ENCODE measurements at places on chromosomes 4 and X.
A peak's percentile ranks its signal among the peaks of the same experiment; 100 is the strongest.

DNA sequence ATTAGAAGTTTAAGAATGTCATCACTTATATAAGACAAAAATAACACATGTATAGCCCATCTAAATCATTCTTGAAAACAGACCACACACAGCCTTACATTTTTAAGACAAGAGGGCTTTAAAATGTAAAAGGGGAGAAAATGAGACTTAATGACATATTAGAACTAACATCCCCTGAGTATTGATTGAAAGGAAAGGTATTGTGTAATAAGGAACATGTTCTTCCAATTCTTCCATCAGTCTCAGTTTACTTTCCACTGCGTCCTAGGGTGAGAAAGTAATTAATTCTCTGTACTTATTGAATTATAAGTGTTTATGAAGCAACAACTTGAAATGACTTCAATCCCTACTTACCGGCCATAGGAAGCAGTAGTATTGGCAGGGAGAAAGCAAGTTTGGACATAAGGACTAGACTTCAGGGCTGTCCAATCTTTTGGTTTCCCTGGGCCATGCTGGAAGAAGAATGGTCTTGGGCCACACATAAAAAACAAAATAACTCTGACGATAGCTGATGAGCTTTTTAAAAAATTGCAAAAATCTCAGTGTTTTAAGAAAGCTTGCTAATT is 202.7 kb upstream of the SPRY1 start:
- no peak for DNase-seq

DNA sequence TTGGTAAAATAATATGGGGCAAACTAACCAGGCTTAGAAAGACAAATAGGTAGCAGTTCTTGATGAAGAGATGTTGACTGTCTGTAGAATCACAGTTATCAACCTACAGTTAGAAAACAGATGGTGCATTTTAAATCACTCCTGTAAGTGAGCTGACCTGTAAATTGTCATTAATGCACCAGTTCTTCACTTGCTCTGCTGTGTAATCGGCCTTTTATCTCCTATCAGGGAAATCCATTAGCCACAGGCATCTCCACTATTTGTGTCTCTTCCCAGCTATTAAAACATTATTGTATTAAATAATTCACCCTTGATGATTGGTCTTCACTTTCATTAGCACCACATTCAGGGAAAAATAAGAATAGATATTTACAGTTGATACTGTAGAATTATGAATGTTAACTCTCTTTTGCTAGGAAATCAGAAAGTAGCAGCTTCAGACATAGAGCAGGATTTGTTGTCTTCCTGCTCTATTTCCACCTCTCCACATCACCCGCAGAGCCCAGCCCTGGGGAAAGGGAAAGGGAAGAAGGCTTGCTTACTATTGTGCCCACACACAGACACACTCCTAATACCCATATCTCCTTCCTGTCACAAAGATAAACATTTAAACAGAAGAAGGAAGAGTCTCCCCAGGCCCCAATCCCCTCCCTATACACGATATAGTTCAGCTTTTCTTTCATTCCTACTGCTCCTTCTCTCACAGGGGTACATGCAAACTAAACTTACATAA is 97.1 kb downstream of the REELD1 start:
- no peak for DNase-seq

DNA sequence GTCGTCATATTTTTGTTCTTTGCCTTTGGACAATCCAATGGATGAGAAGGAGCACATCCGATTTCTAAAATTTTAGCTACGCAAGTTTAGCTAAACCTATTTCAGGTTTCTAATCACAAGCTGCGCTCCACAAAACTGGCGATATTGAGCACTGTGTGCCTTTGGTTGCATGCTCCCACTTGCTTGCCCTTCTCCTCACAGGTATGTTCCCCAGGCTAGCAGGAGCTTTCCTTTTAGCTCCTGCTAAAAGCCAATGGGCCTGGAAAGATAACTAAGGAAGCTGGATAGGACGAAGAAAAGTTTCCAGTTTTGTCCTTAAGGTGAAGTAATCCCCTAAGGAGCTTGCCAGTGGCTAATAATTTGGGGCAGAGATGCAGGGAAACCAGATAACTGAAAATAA is 975.2 kb downstream of the FSTL5 start:
- DNase-seq, result no peak

DNA sequence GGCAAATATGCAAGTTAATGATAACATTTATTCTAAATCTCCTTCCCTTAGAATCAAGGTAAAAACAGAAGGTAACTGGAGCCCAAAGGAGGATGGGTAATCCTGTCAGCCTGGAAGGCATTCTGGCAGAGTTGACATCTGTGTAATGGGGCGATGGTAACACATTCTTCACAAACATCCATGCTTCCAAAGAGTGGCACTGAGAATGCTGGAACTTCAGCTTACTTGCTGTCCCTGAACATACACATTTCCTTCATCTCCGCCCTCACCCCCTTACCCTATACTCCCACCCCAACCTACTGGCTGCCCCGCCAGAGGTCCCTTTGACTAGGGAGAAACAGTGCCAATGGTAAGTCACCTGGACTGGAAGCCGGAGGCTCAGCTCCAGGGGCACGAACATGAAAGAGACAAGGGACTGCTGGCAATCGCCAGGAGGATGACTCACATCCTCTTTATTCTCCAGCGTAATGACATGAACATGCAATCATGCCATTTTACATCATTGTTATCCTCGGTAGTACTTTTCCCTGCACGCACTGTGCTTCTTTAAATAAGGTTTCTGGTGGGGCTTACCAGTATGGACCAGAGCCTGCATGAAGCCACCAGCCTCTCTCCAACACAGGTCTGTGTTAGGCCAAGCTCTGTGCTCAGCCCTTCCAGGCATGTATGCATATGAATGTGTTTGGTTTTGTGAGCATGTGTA is 694.2 kb upstream of the TENM3 start:
- no peak for DNase-seq

GRCh38 chr4:103754844-103755243 is 35.1 kb upstream of the TACR3 start:
- no peak for DNase-seq

DNA sequence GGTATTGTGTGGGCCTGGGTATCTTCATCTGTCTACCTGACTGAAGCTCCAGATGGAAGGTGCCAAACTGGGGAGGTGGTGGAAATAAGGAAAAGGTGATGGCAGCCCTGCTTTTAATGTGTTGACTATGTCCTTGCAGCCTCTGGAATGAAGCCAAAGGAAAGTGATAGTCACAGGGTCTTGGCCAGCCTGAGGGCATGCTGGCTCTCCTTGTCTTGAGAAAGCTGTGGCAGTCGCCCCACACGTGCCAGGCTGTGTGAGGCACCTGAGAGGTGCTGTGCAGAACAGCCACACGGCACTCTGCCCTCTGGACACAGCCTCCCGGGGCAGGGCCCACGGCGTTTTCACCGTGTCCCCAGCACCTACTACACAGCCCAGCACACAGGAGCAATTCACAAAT is 77.6 kb downstream of the NAT8L start:
- no peak for DNase-seq

GRCh38 chr4:177802661-177803060 is 360.4 kb upstream of the AGA start:
- DNase-seq, result no peak

GRCh38 chr4:7352486-7352885 is 82.2 kb downstream of the PSAPL1 start:
- DNase-seq, result no peak

- DNase-seq, result no peak
Measured at GRCh38 chrX:12895866-12896265, 10.6 kb upstream of the TLR8 start.

DNA sequence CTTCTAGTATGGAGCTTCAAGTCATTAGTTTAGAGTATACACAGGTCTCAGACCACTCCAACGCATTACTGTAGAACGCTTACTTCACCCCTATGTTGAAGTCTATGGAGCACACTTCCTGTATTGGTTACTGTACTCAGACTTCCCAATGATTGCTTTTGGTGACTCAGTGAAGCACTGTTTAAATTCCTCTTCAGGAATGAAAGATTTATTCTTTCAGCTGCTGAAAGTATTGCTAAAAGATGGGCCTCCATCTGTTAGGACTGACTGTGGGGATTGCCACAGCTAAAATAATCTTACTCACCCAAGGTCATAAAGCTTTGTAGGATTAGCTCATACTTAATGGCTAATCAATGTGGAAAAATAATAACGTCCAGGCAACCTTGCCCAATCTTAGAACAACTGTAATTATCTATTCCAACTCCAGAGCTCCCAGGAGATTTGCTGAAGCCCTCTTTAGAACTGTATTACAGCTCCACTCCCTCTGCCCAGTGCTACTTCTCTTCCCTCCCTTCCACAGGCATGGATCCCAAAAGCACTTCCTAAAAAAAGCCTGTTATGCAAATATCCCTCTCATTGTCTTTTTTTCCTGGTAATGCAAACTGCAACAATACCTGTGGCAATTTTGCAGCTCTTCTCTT is 281.9 kb upstream of the HS3ST1 start:
- DNase-seq, result no peak

DNA sequence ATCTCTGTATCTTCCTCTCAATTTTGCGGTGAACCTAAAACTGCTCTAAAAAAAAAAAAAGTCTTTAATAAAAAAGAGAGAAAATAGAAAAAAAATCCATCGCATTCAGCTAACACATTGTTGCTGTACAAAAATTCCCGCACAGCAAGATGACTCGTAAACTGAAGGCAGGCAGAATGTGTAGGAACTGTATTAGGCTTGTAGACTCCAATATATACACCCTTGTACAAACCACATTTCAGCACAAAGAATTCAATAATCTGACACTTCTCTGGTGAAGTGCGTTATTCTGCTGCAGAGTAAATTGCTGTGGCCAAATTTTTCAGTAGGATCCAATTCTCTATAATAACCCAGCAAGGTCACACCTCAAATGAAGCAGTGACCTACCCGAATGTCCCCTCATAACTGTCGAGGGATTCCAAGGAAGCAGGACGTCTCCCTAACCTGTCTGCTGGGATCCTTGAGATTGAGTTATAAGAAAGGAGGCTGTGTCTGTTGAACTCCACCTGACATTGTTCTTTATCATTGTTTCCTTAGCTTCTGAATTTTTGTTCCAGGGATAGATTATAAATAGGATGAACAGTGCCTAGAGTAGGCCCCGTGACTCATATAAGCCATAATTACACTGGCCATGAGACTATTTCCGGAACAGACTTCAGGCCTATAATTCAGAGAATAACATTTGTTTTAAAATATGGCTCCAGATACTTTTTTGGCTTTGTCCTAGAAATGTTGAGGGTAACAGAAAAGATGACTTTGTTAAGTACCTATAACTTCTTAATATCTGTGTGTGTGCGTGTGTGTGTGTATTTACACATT is 348.3 kb downstream of the PCDH7 start:
- DNase-seq, result no peak

GRCh38 chr4:151324124-151324751 is 1.2 kb downstream of the SH3D19 start:
- DNase-seq, result no peak

GRCh38 chr4:90536408-90536807 is 409.2 kb downstream of the CCSER1 start:
- no peak for DNase-seq

DNA sequence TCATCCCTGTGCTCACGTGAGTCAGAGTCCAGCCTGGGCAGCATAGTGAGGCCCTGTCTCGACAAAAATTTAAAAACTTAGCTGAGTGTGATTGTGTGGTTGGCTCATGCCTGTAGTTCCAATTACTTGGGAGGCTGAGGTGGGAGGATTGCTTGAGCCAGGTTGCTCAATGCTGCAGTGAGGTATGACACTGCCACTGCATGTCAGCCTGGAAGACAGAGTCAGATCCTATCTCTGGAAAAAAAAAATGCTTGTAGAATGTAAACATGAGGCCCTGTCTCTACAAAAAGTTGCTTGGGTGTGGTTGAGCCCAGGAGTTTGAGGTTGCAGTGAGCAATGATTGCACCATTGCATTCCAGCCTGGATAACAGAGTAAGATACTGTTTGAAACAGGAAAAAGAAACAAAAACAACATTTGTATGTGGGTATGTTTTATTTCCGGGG is 11.3 kb upstream of the YTHDC1 start:
- no peak for DNase-seq

DNA sequence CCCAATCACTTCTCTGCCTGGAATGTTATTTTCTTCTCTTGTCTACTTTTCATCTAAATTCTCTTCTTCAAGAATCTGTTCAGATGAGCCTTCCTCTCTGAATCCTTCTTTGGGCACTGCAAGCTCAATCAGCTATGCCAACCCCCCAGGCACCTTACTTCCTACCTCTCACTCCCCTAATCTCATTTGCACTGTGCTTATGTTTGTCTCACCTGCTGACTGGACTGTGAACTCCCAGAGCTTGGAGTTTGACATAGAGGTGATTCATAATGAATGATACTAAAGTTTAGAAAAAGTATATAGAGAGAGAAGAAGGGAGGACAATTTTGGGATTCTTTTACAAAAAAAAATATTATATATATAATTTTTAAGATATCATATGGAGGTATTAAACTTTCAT is 36.3 kb downstream of the ANXA10 start:
- no peak for DNase-seq

DNA sequence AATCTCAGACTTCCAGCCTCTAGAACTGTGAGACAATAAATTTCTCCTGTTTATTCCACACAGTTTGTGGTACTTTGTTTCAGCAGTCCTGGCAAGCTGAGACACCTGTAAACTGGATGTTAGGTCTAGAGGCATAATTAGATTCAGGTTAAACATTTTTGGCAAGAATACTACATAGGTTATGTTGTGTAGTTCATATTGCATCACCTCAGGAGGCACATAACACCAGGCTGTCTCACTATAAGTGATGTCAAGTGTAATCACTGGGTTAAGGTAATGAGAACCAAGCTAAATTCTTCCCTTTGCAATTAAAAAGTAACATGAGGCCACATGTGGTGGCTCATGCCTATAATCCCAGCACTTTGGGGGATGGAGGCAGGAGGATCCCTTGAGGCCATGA is 214.2 kb downstream of the ZNF674 start:
- DNase-seq, result no peak

GRCh38 chr4:48504352-48504751 is 14.3 kb downstream of the ZAR1 start:
- no peak for DNase-seq

- no peak for DNase-seq
Measured at GRCh38 chr4:174047363-174047762, 236.1 kb downstream of the FBXO8 start.

- DNase-seq, result peak; percentile 14
Measured at GRCh38 chrX:45806410-45807121, 605.9 kb upstream of the DIPK2B start.

- no peak for DNase-seq
Measured at GRCh38 chrX:16975233-16975632, 28.8 kb downstream of the REPS2 start.

- no peak for DNase-seq
Measured at GRCh38 chr4:28788929-28789490, 1928.4 kb downstream of the STIM2 start.

- DNase-seq, result no peak
Measured at GRCh38 chrX:103540145-103540544, 20.9 kb upstream of the RAB40A start.

DNA sequence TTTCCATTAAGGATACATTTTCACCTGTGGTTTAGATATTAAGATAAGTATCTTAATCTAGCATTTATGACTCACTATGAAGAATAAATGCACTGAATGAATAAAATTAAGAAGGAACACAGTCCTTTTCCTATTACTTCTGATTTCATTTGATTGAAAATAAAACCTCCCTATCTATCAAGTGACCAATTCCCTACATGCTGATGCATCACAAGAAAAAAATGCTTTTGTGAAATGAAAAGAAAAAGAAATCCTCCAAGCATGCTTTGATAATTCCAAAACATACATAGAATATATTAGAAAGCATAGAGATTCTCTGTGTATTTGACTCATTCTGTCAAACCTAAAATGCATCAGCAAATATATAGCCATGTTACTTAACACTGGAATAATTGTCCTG is 37.1 kb downstream of the PCDH10 start:
- DNase-seq, result no peak

All from stimulated activated CD8-positive, alpha-beta memory T cell treated with anti-CD3 and anti-CD28 coated beads, Interleukin-7, amount 100 ng/mL, for 48 hours (primary cell).